ENCODE measurements at places on chromosomes 5 and 9.

DNA sequence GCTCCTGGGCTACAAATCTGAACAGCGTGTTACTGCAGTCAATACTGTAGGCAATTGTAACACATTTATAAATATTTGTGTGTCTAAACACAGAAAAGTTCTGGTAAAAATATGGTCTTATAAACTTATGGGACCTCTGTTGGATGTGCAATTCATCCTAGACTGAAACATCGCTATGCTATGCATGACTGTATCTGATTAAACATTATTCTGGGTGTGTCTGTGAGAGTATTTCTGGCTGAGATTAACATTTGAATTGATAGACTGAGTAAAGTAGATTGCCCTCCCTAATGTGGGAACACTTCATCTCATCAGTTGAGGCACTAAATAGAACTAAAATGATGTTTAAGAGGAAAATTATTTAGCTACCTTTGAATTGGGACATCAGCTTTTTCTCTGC is 24.3 kb upstream of the PRDM9 start:
- DNase-seq: no peak

GRCh38 chr5:54845567-54845941 is 139.8 kb downstream of the ESM1 start:
- no peak for DNase-seq

DNA sequence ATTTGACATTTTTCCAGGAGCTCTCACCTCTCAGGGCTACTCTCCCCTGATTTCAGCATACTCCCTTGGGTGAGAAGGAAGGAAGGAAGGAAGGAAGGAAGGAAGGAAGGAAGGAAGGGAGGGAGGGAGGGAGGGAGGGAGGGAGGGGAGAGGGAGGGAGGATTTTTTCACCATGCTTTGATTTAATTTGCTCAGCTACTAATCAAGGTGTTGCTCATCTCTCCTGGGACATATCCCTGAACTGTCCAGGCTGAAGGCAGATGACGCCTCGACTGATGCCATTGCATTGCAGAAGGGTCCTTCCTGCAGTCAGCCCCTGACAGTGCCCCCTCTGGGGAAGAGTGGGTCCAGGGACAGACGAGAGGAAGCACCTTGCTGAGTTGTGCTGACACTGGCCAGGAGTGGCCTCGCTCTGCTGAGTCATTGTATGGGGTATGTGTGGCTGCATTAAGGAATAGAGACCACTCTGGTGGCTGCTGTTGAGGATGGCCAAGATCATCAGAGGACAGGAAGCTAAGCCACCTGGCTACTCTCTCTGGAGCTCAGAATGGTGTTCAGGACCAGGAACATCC is 43.6 kb upstream of the CRB2 start:
- DNase-seq: no peak

- DNase-seq: no peak
These were observed 577 bp downstream of the RNF145 start for GRCh38 chr5:159208514-159209437.

GRCh38 chr9:77156646-77157371 is 20.5 kb upstream of the VPS13A start:
- DNase-seq: no peak

GRCh38 chr5:179488491-179488890 is 61.9 kb upstream of the RUFY1 start:
- no peak for DNase-seq

DNA sequence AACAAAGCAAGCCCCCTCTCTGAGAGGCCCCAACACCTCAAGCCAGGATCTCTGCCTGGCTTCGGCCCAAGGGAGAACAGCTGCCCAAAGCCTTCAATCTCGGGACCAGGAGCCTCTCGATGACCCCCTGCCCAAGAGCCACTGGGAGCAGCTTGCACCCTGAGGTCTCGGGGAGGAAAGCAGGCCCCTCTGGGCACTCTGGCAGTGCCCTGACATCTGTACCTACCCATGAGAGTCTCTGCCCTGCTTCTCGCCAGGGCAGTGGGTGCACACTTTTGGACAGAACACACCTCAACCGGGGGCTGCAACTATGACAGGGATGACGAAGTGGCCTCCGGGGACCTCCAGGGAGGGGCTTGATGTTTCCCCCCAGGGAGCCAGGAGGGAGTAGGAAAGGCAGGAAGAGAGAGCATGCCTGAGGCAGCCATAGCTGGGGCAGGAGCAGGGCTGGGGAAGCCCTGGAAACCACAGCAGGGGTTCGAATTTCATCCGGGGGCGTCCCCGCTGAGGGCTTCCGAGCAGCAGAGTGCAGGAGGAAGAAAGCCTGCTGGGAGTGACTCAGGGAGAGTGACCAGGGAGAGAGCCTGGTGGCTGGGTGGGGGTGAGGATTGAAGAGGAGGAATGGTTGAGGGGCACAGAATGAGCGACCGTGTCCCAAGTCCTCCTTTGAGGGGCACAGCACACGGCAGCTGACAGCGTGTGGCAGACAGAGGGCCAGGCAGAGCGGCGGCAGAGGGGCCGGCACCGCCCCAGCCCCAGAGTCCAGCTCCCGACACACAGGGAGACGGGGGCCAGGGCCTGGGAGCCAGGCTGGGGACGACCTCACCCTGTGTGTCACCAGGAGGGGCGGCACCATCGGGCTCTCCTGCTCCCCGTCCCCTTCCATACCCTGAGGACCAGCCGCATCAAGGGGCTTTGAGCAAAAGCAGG is 1.8 kb downstream of the LPCAT1 start:
- DNase-seq: no peak

GRCh38 chr5:179697108-179697507 is 1.7 kb upstream of the CANX start:
- DNase-seq: no peak

- DNase-seq: no peak
These were observed 62.5 kb upstream of the PLPP1 start for GRCh38 chr5:55597014-55597981.

DNA sequence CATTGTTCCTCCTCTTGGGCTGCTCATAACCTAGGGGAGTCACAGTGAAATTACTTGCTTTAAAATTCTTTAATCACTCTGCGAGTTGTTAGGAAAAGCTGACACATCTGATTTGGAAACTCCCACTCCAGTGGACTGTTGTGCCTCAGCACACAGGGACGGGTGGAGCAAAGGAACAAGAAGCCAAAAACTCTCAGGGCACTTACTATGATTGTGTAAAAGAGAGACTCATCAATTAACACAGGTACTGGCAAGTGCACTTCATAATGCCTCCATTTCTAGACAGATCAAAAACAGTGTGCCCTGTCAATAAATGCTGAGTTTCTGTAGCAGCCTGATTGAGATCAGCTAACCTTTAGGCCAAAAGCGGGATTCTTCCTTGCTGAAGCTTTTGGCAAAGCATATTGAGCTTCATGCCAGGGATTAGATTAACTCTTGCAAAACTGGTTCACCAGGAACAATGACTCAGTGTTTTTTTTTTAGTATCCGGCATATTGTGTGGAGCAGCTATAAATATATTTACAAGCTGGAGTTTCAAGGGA is 55.9 kb downstream of the TMC1 start:
- no peak for DNase-seq

- peak; percentile 46 for DNase-seq
These were observed 12.5 kb downstream of the OR2S2 start for GRCh38 chr9:35945341-35946018.

- no peak for DNase-seq
These were observed 110.2 kb downstream of the LHX2 start for GRCh38 chr9:124121725-124122124.

DNA sequence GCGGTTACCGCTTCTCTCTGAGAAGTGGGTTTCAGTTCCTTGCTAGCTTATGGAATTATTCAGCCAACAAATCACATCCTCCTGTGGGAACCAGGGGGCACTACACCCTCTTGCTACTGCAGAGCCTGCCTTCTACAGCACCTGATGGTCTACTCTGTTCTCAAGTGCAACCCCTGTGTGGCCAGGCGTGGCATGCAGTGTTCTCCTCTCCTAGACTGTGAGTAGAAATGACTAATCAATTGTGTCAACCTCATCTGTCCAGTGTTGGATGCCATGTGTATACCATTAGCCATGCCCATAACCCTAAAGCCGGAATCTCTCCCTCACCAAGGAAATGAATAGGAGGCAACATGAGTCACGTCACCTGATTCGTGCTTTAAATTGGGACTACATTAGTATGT is 117.2 kb upstream of the LIFR start:
- DNase-seq: no peak

- DNase-seq: no peak
These were observed 38.9 kb downstream of the FNBP1 start for GRCh38 chr9:130003943-130004552.

- DNase-seq: no peak
These were observed 262.8 kb downstream of the RFX3 start for GRCh38 chr9:3262826-3263529.

- DNase-seq: no peak
These were observed 56.5 kb downstream of the SPOCK1 start for GRCh38 chr5:137442660-137443059.

- DNase-seq: no peak
These were observed 24.1 kb downstream of the TENT4A start for GRCh38 chr5:6737043-6737941.

GRCh38 chr5:31982621-31983020 is 191.5 kb downstream of the GOLPH3 start:
- no peak for DNase-seq

DNA sequence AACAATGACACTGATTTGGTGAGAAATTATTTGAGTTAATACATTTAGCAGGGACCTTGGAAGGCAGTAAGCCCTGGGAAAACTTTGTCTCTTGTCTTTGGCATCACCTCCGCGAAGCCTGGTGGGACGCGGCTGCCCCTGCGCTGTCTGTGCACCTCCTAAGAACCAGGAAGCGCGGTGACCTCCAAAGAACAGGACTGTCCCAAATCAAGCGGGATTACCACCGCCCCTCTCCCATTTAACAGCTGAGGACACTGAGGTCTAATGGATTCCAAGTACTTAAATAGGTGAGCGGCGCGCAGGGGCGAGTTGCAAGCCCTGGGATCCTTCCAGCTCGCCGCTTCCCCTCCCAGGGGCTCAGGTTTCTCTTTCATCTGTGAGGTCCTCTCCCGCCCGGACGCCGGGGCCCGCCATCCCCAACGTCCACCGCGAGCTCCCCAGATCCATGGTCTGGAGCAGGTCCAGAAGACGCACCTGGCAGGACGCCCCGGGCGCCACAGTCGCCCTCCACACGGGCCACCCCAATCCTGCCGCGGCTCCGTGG is 432 bp downstream of the STARD4 start:
- no peak for DNase-seq

DNA sequence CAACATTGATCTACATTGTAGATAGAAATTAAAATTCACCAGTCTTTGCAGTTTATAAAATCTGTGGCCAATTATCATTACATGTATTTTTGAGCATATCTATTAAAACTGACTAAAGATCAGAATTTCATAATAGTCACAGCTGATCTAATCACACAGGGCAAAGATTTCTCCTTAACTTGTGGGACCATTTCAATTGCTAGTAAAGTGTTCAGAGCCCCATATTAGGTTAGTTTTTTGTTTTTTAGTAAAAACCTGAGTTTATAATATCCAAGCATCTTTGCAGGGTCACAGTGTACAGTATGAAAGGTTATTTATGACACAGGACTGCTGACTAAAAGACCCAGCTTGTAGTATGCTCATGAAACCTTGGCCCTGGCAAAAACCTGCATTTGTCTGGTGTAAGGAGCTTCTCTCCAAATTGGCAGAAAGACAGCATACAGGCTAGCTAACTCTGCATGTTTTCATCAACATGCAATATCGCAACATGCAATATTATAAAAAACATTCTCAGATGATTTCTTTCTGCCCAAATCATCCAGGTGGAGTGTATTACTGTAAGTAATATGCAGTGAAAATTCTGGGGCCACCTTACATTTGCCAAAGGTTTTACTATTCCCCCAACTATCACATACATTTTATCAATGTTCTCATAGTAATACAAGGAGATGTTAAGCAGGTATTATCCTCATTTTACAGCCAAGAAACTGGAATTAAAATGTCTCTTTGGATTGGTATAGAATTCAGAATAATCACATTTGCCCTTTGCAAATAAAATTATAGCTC is 37.7 kb upstream of the ALDH1A1 start:
- no peak for DNase-seq

- DNase-seq: no peak
These were observed 30.2 kb upstream of the BOD1 start for GRCh38 chr5:173646692-173647091.

DNA sequence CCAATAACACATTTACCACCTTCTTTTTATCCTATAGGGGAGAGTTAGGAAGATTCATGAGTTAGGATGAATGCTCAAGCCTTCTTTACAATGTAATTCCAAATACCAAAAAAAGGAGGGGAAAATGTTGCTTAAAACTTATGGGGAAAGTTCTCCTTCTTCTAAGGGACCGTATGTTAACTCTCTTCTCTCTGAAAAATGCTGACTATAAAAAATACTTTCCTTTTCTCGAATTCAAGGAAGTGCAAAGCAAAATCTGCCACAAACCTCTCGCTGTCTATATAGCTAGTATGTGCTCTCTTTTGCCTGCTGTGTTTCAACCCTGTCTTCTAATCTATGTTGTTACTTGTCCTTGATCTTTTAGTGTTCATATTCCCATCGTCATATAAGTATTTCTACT is 768.6 kb upstream of the C9orf72 start:
- DNase-seq: no peak

- DNase-seq: no peak
These were observed 388.6 kb upstream of the IRX2 start for GRCh38 chr5:3140117-3140516.

DNA sequence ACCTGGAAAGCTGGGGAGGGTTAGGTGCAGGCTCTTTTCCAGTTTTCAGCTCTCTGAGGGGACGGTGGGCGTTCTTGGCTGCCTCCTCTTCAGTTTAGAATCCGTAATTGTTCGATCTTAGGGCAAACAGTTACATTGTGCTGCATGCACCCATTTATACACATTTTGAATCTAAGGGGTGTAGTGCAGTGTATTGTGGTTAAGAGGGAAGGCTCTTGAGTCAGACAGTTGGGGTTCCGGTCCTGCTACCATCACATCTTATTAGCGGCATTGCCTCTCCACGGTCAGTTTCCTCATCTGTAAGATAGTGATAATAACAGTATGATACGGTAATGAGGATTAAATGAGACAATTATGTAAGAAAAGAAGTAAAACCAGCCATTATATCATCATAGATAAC is 625 bp downstream of the EXOSC2 start:
- no peak for DNase-seq

- DNase-seq: no peak
These were observed 3.7 kb downstream of the IL3 start for GRCh38 chr5:132064140-132064539.

DNA sequence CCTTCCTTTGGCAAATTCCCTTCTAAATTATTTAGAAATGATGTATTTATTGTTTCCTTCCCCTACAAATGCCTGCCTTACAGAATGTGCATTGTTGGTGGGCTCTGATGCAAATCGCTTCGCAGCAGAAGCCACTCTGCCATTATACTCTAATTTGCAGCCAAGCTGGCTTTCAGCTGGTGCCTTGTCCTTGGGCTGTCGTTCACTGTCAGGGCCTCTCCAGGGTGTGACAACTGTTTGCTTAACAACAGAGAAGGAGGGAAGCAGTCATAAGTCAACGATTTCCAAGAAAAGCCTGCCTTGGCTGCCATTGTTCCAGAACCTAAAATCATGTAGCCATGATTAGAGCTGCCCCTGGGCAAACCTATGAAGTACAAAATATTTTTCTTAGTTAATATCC is 260.1 kb upstream of the RGMB start:
- no peak for DNase-seq

- DNase-seq: no peak
These were observed 165.3 kb upstream of the SLC27A6 start for GRCh38 chr5:128799945-128800344.
